ENCODE measurements at places on chromosomes 6 and 20. TPM values are rescaled to one million over a fixed set of nuclear protein-coding genes. Genes with fewer than 3 reads are reported as not detected.

The PPP1R3G gene
- 0.15 TPM for total RNA-seq

- H3K4me1 ChIP-seq: peaks cover 11% of the 10 kb centered on the region
- H3K27ac ChIP-seq: no peak overlapping the region
- H3K27me3 ChIP-seq: no peaks in the 10 kb centered on the region
- no peak overlapping the region for H3K4me3 ChIP-seq
These were observed 189.4 kb upstream of the RREB1 start for GRCh38 chr6:6918216-6918983.

DNA sequence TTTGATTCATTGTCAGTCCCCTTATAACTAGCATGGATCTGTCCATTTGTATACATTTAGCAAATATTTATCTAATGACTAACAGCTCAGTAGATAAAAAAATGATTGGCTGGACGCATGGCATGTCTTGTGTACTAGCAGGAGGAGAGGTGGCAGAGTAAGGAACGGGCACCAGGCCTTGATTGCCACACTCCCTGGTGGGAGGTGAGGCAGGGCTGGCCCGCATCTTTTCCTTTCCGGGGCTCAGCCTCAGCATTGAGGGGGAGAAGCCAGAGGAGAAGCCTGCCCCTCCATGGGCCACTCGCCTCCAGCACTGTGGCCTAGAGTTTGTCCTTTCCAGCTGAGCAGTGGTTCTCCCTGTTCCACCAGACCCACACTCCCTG is 84.9 kb upstream of the TMEM181 start:
- peaks cover 43% of the 10 kb centered on the region for H3K36me3 ChIP-seq
- H3K4me1 ChIP-seq: peaks cover 40% of the 10 kb centered on the region
- H3K27me3 ChIP-seq: no peaks in the 10 kb centered on the region
- DNase-seq: no peak
- peak overlapping the region; percentile 54 for H3K4me3 ChIP-seq

DNA sequence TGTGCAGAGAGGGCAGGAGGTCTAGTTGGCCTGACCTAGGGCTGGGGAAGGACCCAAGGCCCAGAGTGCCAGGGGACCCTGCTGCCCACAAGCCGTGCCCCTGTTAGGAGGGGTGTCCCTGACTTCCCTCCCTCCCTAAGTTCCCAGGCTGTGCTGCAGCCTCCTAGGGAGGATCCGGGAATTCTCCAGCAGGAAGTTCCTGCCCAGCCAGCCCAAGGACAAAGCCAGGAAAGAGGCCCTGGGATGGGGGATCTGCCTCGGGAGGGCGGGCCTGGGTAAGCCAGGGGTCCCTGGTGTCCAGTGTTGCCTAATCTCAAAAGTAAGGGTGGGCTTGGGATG is 9.3 kb upstream of the BAK1 start:
- H3K36me3 ChIP-seq: no peaks in the 10 kb centered on the region
- no peak overlapping the region for H3K4me3 ChIP-seq
- H3K4me1 ChIP-seq: peaks cover 61% of the 10 kb centered on the region
- peak overlapping the region; percentile 50 for H3K27ac ChIP-seq
- no peaks in the 10 kb centered on the region for H3K27me3 ChIP-seq

GRCh38 chr20:34491226-34491931 is 24.8 kb upstream of the DYNLRB1 start:
- H3K27me3 ChIP-seq: no peaks in the 10 kb centered on the region
- H3K27ac ChIP-seq: no peak overlapping the region
- peaks cover 65% of the 10 kb centered on the region for H3K36me3 ChIP-seq
- peaks cover 10% of the 10 kb centered on the region for H3K4me1 ChIP-seq
- DNase-seq: no peak

Measured in activated B cell treated with CpG ODN at 0.5 μM for 24 hours (primary cell).